ENCODE measurements at places on chromosomes 1 and 21.

- DNase-seq: no peak
Measured at GRCh38 chr1:53578358-53578757, 119.2 kb downstream of the DMRTB1 start.

GRCh38 chr1:158813164-158813563 lies 18.0 kb upstream of the MNDA start:
- no peak for DNase-seq

DNA sequence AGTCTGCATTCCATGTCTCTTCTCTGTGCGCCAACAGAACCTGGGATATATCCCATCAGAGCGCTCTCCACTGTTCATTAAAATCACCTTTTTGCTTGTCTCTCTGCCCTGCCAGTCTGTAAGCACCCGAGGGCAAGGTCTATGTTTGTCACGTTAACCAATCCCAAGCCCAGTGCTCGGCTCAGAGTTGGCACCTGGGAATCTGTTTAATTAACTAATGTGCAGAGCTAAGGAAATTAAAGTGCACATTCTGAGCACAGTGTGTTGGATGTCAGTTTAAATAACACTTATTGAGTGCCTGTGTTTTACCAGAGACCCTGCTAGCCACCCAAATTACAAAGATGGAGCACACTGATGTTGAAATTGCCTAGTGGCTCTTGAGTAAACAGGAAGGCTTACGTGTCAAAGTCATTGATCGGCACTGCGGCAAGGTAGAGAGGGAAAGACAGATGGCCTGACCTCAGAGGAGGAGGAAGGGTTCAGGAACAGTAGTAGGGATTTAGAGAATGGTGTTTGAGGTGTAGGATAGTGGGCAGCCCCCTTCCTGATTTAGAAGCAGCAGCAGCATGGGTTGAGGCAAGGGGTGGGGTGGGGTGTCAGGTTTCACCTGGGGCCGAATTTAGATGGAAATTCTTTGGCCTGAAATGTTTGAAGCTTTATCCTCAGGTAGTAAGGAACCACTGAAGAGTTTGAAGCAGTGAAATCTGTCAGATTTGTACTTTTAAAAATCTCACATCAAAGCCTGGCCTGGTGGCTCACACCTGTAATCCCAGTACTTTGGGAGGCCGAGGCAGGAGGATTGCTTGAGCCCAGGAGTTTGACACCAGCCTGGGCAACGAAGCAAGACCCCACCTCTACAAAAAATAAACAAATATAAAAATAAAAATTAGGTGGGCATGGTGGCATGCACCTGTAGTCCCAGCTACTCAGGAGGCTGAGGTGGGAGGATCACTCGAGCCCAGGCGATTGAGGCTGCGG lies 7.7 kb downstream of the ARMH1 start:
- no peak for DNase-seq

GRCh38 chr1:198171667-198172540 lies 15.1 kb downstream of the NEK7 start:
- DNase-seq: no peak

DNA sequence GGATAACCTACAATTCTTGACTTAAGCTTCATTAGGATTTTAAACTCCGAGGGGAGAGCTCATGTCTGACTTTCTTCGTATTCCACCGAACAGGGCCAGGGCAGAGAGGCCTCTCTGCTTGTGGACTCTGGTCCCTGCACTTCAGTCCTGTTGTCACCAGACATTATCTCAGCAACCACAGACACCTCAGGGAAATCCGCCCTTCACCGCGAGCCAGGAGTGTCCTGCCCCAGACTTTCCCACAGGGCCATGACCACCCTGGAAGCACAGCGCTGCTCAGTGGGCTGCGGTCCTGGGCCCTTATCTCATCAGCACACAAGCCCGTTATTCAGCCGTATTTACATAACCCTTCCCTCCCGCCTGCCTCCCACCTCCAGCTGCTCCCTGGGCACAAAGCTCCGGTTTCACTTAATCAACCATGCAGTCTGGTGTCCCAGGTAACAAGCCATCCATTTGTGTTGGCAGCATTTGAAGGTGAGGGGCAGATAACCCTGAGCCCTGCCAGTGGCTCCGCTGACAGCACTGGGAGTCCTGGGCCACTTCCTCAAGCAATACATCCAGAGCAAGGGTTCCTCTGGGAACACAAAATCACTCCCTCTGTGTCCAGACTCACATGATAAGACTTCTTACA lies 122.8 kb upstream of the RAB4A start:
- peak; percentile 65 for DNase-seq

DNA sequence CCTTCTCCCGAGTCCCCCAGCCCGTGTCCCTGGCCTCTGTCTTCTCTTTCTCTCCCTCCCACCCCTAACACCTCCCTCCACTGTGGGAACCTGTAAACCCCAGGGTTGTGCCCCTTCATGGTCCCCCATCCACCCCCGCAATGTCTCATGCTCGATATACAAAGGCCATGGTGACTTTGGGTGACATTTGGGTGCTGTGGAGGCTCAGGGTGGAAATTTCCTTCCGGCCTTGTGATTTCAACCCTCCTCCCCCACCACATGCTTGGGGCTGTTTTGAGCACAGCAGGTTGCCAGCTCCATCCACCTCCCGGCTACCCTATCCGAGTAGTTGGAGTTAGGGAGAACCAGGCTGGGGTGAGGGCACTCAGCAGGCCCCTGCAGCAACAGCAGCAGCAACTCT lies 25.7 kb upstream of the VPS13D start:
- no peak for DNase-seq

GRCh38 chr1:219085988-219086387 lies 87.7 kb upstream of the LYPLAL1 start:
- DNase-seq: no peak

DNA sequence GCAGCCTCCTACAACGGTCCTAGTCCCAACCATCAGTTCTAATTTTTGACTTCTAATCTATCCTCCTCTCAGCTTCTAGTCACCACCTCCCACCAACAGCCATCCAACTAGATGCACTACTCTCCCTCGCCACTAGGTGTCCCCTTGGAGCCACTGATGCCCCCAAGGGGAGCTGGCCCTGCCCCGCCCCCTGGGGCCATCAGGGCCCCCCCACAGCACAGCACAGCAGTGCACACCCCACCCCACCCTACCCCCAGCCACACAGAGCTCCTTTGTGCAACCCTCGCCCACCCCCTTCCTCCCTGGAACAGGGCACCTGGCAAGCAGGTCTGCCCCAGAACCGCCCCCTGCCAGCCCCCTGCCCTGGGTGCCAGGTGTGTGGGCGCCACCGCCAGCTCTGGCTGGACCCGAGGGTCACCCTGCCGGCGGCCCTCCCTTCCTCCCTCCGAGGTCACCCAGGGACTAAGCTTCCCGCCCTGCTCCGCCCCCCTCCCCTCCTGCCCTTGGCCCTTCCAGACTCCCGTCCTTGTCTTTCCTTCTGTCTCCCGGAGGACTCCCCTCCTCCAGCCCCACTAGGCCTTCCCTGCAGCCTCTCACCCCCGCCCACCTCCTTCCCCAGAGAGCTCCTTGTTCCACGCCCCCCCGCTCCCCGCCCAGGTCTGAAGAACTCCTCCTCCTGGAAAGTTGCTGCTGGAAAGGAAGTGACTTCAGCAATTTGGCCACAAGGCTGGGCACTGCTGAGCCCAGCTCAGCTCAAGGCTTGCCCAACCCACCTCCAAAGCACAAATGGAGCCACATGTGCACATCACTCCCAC lies 47.0 kb downstream of the AHDC1 start:
- DNase-seq: peak; percentile 13

DNA sequence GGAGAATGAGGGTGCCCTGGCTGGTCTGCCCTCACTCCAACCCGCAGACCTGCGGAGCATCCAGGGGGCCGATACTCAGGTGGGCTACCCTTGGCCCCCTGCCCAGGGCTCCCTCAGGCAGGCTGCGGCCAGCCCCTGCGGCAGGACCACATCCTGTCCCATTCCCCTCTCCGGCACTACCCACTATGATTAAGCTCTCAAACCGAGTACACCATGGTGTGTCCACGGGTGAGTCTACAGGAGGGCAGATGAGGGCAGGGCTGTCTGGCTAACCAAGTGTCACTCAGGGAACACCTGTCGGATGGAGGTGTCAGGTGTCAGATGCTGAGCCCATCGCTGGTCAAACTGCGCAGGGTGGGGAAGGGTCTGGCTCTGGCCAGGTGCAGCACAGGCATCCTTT lies 47.2 kb downstream of the SLC66A1 start:
- DNase-seq: no peak

- no peak for DNase-seq
Measured at GRCh38 chr1:60044881-60045280, 28.7 kb downstream of the C1orf87 start.

DNA sequence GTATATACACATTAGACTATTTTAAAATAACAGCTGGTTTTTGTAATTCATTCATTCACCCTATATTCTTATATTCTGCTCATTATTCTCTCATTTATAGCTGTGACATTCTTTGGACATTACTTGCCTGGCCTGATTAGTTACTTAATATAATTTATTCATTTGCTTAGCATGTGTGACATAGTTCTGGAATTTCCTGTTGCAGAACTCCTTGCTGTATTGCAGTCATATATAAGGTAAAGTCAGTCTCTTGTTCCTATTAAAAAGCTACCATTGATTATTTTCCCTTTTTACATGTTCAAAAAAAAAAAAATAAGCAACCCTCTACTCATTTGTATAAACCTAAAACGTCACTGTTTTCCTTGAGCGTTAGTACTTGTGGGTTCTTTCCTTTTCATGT lies 23.9 kb downstream of the GNAT2 start:
- no peak for DNase-seq

DNA sequence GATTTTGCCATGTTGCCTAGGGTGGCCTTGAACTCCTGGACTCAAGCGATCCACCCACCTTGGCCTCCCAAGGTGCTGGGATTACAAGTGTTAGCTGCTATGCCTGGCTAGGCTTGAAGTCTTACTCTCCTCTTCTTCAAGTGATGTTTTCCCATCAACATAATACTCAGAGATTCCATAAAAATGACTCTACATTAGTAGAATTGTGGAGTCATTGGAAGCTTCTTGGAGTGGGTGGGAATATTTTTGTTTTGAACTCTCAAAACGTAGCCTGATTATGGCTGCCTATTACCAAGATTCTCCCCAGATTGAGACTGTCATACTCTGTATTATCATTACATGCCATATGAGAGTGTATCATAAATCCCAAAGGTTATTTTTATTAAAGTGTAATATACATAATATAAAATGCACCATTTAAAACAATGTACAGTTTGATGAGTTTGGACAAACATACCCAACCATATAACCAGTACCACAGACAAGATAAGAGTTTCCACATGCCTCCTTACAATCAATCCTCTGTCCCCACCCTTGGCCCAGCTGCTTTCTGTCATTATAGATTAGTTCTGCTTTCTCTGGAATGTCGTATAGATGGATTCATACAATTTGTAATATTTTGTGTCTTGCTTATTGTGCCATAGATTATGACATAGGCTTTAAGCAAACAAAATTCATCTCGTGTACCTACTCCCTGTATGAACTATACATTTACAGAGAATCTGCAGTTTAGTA lies 8.0 kb upstream of the DNM3 start:
- no peak for DNase-seq
